ENCODE measurements at places on chromosomes 3 and 15. TPM values are rescaled to one million over a fixed set of nuclear protein-coding genes. Genes with fewer than 3 reads are reported as not detected.

Gene CA12
- 8.9 TPM for total RNA-seq

Gene CELSR3
- 0.51 TPM for total RNA-seq

Gene ALDH1L1
- 7.7 TPM for total RNA-seq

Gene HTR3E
- not detected for total RNA-seq

Gene AGTR1
- 2.2 TPM for total RNA-seq

Gene ZPLD1
- total RNA-seq: not detected

Gene KCNH8
- total RNA-seq: 0.21 TPM

Gene PIK3R4
- total RNA-seq: 40.5 TPM

Gene PRSS50
- not detected for total RNA-seq

Gene CMTM8
- 3.4 TPM for total RNA-seq

Gene XYLB
- 3.6 TPM for total RNA-seq

Gene MUSTN1
- 45.2 TPM for total RNA-seq

Gene ALDH1A2
- total RNA-seq: 1.6 TPM

Gene ERC2
- 3.4 TPM for total RNA-seq

Gene DLEC1
- total RNA-seq: 0.10 TPM

Gene PPM1L
- 37.3 TPM for total RNA-seq
